ENCODE measurements at places on chromosomes 7 and 10. TPM values are rescaled to one million over a fixed set of nuclear protein-coding genes. Genes with fewer than 3 reads are reported as not detected.
A peak's percentile ranks its signal among the peaks of the same experiment; 100 is the strongest.

The SMKR1 gene
- total RNA-seq, result 5.9 TPM

The RSBN1L gene
- 23.6 TPM for total RNA-seq

The POLR2J gene
- total RNA-seq, result 53.0 TPM

The GRID2IP gene
- total RNA-seq, result 0.25 TPM

The PPP1R9A gene
- total RNA-seq, result 19.0 TPM

GRCh38 chr7:138838166-138838565, 40.2 kb upstream of the ATP6V0A4 start:
- ATAC-seq, result no peak

- ATAC-seq, result no peak
These were observed 150.4 kb downstream of the JCAD start for GRCh38 chr10:29908962-29909361.

DNA sequence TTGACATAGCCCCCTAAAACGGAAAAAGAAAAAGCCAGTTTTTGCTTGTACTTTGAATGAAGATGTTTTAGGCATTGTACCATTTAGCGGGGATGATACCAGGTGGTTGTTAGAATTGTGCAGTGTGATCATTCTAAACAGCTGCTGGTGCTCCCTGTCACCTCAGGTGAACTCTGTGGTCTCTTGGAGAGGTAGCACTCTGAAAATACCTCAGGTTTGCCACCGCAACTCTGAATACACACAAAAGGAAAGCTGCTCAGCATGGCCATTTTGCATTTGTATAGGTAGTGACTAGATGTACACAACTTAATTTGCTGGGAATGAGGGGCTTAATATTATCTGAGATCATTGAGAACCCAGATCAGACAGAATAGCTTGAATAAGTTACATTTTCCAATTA, 52.6 kb downstream of the PLEKHA8 start:
- no peak for ATAC-seq

- ATAC-seq, result no peak
These were observed 33.6 kb downstream of the CNTNAP2 start for GRCh38 chr7:146150153-146150552.

DNA sequence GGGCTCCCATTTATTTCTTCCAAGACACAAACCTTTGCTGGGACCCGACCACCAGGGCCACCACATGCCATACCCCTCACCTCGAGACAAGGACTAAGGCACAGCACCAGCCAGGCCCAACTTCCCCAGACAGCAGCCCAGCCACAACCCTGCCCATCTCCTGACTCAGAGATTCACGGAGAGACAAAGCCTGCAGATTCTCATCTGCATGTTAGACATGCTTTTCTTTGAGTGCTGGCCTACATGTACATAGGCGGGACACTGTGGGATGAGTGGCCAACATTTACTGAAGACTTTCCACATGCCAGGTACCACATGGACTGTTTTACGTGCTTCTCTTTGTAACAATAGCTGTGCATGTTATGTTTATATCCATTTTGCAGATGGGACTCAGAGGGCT, 221.3 kb upstream of the ZMIZ1 start:
- no peak for ATAC-seq

GRCh38 chr7:3670898-3671297, 369.8 kb downstream of the SDK1 start:
- no peak for ATAC-seq

DNA sequence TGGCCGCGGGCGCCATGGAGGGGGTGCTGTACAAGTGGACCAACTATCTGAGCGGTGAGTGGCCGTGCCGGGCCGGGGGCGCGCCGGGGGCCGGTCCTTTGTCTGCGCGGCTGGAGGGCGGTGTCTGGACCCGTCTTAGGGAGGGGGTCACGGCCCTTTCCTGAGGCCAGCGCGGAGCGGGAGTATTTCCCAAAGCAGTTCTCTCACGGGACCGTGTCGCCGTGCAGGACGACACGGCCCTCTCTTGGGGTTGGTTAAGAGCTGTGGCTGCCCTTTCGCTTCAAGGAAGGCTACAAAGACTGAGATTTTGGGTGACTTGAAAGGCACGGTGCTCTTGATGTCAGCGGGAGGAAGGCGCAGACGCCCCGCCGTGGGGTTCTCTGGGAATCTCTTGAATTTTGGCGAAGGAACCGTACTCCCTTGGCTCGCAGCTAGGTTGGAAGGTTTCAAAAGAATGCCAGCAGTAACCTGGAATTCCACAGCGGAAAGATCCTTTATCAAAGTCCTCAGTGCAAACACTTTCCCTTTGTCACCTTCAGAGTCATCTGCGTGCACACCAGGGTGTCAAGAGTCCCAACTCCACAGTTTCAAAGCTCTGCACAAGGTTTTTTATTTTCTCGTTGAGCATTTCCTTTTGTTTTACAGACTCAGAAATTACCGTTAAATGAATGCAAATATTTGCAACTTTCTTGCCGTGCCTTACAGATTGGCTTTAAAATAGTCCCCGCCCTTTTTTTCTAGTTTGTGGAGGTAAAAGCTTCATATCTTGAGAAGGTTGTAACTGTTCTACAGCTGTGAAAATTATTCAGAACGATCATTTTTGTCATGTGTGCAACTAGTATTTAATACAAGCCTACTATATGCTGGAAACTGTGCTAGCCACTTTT, 780 bp downstream of the PLEKHA8 start:
- peak; percentile 8 for ATAC-seq

GRCh38 chr10:38032886-38033285, 22.4 kb downstream of the ZNF33A start:
- no peak for ATAC-seq

GRCh38 chr7:131157530-131158243, 170.0 kb upstream of the MKLN1 start:
- no peak for ATAC-seq

DNA sequence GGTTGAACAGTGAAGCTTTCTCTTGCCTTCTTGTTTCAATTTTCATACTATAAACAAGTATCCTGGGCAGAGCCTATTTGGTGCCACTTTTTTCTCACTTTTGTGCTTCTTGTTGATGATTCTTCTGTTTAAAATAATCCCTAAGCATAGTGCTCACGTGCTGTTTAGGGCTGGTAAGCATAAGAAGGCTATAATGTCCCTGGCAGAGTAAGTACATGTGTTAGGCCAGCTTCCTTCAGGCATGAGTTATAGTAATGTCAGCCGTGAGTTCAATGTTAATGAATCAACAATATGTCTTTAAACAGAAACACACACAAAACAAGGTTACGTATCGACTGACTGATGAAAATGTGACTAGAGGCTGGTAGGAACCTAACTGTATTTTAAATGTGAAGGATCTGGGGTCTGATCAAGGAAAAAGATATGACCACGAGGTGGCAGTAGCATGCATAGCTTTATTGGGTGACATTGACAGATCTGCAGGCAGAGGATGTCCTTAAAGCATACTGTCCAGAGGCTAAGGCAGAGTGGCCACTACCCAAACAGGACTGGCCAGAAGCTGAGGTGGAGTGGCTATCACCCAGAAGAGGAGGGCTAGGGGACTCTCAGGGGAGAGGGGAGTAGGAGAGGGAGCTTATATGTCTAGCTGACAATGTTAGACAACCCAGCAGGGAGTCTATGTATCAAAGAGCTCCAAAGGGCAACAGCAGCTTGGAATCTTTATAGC, 113.7 kb downstream of the BRAF start:
- ATAC-seq, result peak; percentile 95

- ATAC-seq, result peak; percentile 88
These were observed 41.1 kb downstream of the CCDC3 start for GRCh38 chr10:12960334-12960898.

GRCh38 chr7:80681272-80681885, 42.9 kb downstream of the CD36 start:
- no peak for ATAC-seq

DNA sequence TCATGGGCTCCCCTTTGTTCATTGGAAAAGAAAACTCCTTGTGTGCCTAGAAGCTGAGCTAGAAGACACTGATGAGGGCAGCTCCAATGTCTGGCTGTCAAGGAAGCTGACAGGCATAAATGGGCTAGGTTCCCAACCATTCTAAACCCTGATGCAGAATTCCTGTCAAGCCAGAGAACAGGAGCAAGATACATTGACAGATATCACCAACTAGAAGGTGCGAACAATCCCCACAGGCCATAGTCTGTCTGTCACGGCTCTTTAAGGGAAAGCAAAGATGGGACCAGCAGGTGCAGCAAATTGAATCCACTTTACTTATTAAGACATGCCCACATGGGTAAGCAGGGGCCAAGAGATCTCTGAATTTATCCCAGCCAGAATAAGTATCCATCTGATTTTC, 617.9 kb upstream of the POT1 start:
- ATAC-seq, result no peak

- ATAC-seq, result no peak
These were observed 290.3 kb upstream of the NFE2L3 start for GRCh38 chr7:25861601-25862260.

- no peak for ATAC-seq
These were observed 216.7 kb upstream of the KLF14 start for GRCh38 chr7:130950741-130951140.

- peak; percentile 62 for ATAC-seq
These were observed 122.5 kb upstream of the ANKRD1 start for GRCh38 chr10:91043173-91043910.

- ATAC-seq, result no peak
These were observed 125.3 kb downstream of the DYNC1I1 start for GRCh38 chr7:95897557-95898251.

GRCh38 chr7:127532736-127533135, 52.7 kb downstream of the GCC1 start:
- ATAC-seq, result no peak
